ENCODE measurements at places on chromosomes 16 and 17. TPM values are rescaled to one million over a fixed set of nuclear protein-coding genes. Genes with fewer than 3 reads are reported as not detected.

PRSS36 gene
- polyA plus RNA-seq, result 0.39 TPM

CHST6 gene
- polyA plus RNA-seq, result 0.12 TPM

PRDM7 gene
- polyA plus RNA-seq, result not detected

GRCh38 chr17:9294661-9295210 is 273.4 kb downstream of the NTN1 start:
- DNase-seq, result no peak

- no peak for DNase-seq
Observed at GRCh38 chr16:47052666-47053640, 79.5 kb upstream of the DNAJA2 start.

DNA sequence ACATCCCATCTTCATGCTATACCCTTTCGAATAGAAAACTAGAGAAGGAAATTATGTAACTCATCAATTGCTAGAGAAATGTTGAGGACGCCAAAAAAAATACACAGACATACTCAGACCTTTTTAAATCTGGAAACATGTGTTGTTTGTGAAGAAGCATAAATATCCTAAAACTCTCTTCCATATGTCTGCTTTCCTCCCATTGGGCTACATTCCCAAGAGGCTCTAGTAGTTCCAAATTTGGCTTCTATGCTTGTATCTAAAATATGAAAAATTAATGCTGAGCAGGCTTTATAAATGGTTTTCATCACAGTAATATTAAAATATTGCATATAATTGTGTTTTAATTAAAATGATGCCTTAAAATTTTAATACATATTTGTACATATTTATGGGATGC is 297.9 kb upstream of the PSMD7 start:
- DNase-seq, result no peak

DNA sequence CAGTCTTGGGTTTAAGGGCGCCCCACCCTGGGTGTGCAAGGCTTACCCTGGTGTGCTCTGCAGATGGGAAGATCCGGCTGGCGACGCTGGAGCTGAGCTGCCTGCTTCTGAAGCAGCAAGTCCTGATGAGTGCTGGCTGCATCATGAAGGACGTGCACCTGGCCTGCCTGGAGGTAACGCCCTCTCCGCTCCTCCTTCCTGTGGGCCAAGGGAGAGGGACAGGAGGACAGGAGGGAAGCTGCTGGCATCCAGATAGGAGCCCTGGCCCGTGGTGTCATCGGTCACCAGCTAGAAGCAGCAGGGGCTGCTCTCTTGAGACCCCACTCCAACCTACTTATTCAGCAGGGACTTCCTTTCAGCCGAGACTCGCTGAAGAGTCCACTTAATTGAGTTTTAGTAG is 97.8 kb downstream of the CLEC16A start:
- no peak for DNase-seq

DNA sequence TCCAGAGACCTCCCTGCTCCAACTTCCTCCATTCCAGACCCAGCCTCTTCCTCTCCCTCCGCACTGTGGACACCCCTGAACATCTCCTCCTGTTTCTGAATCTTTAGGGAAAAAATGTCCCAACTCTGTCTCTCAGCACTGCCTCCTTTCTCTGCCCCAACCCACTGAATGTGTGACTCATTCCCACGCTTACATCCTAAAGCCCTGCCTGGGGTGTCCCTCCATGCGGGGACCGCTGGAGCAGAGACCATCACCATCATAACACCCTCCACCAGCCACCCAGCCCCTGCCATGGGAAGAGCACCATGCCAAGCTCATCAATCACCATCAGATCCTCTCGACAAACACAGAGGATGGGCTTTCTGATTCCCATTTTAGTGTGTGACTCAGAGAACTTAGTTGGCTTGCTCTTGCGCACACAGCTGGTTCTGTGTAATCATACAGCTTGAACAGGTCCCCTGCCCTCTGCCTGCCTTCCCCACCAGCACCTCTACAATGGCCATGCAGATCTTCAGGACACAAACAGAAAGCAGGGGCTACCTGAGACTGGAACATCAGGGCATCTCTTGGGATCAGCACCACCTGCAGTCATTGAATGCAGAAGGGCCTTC is 10.7 kb downstream of the RPRML start:
- DNase-seq, result no peak

- DNase-seq, result no peak
Observed at GRCh38 chr16:71536752-71537499, 10.7 kb downstream of the CHST4 start.

DNA sequence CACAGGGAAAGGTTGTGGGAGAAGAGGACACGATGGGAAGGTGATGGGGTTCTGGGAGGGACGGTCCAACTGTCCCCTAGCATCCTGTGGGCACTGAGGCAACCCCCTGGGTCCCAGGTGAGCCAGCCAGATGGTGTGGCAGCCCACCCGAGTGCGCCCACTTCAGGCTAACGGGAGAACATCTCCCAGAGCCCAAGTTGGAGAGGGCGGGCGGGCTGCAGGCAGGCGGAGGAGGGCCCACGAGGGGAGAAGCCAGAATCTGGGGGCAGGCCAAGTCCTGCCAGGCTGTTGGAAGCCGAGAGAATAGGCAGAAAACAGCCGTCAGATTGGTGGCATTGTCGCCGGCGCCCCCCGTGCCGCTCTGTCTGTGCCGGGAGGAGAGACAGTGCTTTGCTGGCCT is 13.8 kb upstream of the ABCC3 start:
- no peak for DNase-seq

All from BJ (cell line).